ENCODE measurements at places on chromosomes 1 and 21. TPM values are rescaled to one million over a fixed set of nuclear protein-coding genes. Genes with fewer than 3 reads are reported as not detected.

The TFF3 gene
- total RNA-seq = 7.5 TPM

GRCh38 chr21:33972539-33972938 is 56.9 kb upstream of the ATP5PO start:
- no peak for DNase-seq

DNA sequence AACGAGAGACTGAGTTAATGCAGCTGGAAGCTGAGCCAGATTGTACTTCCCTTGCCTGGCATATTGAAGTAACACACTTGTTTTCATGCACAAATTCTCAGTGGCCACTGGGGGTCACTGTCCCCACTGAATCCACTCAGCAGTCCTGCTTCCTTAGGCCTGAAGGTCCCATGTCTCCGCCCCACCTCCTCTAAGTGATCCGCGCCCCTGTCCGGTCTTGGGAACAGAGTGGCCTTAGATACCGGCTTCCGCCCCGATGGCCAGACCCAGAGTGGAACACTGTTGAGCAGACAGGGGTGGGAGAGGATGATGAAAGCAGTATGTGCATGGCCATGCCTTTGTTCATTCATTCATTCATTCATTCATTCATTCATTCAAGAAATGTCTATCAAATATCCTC is 34.8 kb downstream of the CHAF1B start:
- peak; percentile 67 for DNase-seq

DNA sequence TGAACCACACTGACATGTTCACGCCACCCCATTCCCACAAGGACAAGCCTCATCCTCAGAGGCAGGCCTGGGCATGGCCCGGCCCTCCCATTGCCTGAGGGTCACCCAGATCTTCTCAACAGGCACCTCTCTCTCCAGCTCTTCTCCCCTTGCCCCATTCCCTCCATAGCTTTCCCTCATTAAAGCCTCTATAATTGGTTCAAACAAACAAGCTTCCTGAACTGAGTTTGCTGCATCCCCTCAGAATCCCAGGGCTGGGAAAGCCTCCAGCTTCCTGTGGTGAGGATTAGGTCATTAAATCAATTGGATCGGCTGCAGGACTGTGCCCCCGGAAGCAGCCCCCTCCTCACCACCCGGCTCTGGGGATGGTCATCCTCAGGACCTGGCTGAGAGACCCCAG is 18.9 kb downstream of the CTNNBIP1 start:
- DNase-seq = no peak

DNA sequence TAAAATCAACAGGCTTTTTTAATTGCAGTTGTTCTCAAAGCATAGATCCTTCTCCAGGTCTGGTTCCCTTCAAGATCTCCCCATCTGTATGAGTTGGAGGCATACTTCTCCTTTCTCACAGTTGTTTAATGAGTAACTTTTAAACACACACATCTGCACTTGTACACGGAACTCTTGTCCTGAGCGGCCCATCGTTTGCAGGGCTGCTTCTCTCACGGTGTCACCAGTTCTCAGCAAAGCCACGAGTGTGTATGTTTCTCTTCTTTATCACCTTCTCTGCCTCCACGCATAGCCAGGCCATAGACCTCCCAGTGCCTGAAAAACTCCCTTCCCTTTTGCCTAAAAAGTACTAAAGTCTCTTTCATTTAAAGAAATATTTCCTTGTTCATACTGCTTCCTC is 68.7 kb upstream of the ROR1 start:
- peak; percentile 62 for DNase-seq

DNA sequence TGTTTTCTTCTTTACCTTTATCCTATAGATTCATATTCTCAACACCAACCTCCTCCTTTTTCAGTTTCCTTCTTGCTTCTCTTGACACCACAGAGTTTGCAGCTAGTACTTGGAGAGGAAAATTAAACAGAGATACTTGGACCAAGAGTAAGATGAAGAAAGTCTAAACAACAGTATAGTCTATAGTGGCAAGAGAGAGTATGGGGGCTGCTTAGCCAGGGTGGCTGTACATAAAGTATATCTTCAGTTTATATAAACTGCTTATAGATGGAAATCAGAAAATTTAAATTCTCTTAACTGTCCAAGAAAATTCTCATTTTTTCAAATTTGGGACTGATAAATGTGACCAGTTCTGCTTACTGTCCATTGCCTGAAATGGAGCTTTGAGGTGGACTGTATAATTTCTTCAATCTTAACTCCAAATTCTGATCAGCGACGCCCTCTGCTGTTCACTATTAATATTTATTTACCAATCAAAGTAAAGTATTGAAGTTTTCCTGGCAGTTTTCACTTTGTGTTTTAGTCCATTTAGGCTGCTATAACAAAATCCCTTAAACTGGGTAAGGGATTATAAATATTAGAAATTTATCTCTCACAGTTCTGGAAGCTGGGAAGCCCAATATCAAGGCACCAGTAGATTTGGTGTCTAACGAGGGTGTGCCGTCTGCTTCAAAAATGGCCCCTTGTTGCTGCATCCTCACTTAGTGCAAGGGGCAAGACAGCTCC is 14.8 kb upstream of the METTL18 start:
- DNase-seq = no peak

The C1orf87 gene
- not detected for total RNA-seq

DNA sequence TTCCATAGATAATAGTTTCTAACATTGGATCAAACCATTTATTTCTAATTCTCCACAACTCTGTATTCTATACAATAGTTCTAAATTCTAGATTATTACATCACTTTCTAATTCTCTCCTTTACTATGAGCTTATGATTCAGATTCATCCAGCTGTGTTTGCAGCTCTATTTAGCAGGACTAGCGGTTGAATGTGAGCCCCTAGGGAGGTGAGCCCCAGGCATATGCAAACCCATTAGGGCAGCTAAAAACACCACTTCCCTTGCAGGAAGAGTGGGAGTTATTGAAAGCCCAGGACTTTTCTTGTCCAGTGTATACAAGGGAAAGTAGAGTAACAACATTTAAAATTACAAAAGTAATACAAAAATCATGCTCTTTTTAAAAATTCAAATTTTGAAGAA is 56.9 kb downstream of the KRTAP19-8 start:
- DNase-seq = no peak

DNA sequence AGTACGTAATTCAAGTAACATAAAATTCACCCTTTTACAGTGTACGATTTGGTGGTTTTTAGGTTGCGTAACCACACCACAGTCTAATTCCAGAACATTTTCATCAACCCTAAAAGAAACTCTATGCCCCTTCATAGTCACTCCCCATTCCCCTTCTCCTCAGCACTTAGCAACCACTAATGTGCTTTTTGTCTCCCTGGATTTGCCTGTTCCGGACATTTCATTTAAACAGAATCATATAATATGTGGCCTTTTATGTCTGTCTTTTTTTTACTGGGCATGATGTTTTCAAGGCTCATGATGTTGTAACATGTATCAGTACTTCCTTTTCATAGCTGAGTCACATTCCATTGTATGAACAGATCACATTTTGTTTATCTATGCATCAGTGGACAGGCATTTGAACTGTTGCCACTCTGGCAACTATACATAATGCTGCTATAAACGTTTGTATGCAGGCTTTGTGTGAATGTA is 20.8 kb downstream of the OBSCN start:
- no peak for DNase-seq

The KIRREL1 gene
- 1.9 TPM for total RNA-seq

GRCh38 chr1:27027575-27028250 is 15.1 kb upstream of the TENT5B start:
- DNase-seq = no peak

GRCh38 chr21:20902998-20903397 is 95.2 kb upstream of the NCAM2 start:
- DNase-seq = no peak

DNA sequence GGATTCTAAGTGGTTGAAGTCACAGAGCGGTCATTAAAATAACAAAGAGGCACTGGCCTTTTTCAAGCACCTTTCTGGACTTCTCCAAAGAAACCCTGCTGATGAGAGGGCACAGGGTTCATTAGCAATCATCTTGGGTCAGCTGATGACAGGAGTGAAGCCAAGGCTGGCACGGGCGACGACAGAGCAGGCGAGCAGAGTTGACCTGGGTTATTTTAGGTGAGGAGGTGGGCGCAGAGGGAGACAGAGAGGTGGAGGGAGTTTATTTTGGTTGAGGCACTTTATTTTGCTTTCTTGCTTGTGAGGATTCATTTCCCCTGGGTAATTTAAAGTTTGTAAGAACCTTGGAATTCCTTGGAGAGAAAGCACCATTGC is 57.9 kb downstream of the OLIG1 start:
- no peak for DNase-seq

The CRB1 gene
- total RNA-seq = not detected

Data from pancreas (tissue), 10 donors.